ENCODE measurements at places on chromosomes 13 and 19.

DNA sequence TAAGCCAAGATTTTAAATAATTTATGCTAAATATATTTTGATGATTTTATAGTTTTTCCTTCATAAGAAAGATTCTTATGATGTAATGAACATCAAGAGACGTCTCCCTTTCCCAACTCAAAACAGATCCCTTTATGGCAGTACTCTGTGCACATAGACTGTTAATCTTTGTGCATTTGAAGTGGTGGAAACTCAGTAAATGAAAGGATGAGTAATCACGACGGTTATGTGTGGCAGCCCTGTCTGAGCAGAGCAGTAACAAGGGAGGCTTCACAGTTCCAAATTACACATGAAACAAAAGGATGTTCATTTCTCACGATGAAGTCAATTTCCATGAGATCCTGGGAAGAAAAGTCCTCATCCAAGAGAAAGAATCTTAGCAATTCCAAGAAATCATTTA, 498.1 kb downstream of the KLF5 start:
- no peak for DNase-seq

- DNase-seq = no peak
Measured at GRCh38 chr13:99987154-99988019, 5.8 kb downstream of the ZIC2 start.

- no peak for DNase-seq
Measured at GRCh38 chr13:40061466-40062450, 406.3 kb downstream of the COG6 start.

DNA sequence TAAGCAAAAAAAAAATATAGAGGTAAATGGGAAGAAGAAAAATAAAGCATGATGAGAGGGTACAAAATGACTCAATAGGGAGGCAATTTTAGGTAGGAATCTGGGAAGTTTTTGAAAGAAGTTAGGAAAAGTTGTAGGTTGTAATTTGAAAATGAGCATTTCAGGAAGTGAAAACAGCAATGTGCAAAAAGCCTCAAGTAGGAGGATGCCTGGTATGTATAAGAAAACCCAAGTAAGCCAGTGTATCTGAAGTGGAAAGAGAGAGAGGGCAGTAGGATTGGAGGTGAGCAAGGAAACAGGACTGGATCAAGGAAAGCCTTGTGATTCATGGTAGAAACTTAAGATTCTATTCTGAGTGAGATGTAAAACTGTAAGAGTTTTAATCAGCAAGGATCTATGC, 121.6 kb upstream of the SPRY2 start:
- DNase-seq = no peak

DNA sequence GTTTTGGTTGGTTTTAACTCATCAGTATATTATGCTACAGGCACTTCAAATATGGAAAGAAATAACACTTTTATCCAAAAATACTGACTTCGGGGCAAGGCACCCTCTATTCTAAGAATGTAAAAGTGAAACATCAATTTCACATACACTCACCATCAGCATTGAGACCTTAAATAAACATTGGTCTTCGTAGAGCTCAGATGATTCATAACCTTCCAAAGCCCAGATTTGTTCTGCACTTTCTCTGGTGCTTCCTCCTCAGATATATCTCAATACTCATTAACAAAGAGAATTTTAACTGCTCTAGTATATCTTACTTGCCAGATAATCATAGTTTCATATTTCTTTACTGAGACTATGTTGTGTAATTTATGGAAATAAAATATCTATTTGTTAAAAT, 794.3 kb downstream of the LIG4 start:
- no peak for DNase-seq

DNA sequence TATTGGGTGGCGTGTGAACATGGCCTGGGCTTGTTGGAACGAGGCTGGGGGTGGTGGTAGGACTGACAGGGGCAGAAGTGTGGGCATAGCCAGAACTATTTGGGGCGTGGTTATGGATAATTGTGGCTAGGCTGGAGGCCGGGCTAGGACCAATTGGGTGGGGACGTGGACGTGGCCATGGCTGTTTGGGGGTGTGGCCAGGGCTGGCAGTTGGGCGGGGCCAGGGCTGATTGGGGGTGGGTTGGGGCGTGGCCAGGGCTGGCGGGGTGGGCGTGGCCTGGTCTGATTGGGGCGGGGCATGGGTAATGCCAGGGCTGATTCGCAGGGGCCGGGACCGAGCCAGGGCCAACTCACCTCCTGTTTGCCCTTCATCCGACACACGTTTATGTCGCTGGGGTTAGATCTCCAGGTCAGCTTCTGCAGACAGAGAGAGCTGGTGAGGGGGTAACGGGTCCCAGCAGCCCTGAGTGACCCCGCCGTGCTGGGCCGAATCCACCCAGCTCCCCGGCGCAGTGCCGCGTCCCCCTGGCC, 2.8 kb downstream of the SEMA6B start:
- DNase-seq = peak; percentile 39

DNA sequence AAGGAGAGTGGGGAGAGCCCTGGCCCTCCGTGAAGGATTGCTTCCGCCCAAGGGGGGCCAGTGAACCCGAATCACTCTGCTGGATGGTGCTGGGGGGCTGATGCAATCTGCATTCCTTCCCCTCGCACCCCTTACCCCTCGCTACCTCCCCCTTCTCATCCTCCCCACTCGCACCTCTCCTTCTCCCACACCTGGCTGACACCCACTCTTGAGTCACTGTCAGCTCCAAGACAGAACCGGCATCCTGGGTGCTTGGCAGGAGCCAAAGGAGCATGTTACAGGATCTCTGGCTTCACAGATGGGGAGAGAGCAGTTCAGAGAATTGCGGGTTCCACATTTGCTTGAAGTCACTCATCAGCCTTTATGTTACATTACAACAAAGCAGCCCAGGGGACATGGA, 125.9 kb upstream of the GJB6 start:
- DNase-seq = no peak

- no peak for DNase-seq
Measured at GRCh38 chr13:23007426-23007825, 173.4 kb upstream of the SGCG start.

GRCh38 chr13:23763318-23763717, 125.9 kb downstream of the MIPEP start:
- no peak for DNase-seq

GRCh38 chr19:53910170-53910518, 1.1 kb downstream of the CACNG7 start:
- DNase-seq = no peak

- DNase-seq = no peak
Measured at GRCh38 chr13:32917504-32917903, 98.7 kb upstream of the KL start.

GRCh38 chr13:110297766-110298504, 9.0 kb downstream of the COL4A1 start:
- no peak for DNase-seq

GRCh38 chr13:97226788-97227627, 4.9 kb downstream of the MBNL2 start:
- peak; percentile 49 for DNase-seq

- no peak for DNase-seq
Measured at GRCh38 chr13:72820156-72820897, 38.4 kb downstream of the PIBF1 start.

- no peak for DNase-seq
Measured at GRCh38 chr13:44906230-44906629, 83.0 kb downstream of the NUFIP1 start.

DNA sequence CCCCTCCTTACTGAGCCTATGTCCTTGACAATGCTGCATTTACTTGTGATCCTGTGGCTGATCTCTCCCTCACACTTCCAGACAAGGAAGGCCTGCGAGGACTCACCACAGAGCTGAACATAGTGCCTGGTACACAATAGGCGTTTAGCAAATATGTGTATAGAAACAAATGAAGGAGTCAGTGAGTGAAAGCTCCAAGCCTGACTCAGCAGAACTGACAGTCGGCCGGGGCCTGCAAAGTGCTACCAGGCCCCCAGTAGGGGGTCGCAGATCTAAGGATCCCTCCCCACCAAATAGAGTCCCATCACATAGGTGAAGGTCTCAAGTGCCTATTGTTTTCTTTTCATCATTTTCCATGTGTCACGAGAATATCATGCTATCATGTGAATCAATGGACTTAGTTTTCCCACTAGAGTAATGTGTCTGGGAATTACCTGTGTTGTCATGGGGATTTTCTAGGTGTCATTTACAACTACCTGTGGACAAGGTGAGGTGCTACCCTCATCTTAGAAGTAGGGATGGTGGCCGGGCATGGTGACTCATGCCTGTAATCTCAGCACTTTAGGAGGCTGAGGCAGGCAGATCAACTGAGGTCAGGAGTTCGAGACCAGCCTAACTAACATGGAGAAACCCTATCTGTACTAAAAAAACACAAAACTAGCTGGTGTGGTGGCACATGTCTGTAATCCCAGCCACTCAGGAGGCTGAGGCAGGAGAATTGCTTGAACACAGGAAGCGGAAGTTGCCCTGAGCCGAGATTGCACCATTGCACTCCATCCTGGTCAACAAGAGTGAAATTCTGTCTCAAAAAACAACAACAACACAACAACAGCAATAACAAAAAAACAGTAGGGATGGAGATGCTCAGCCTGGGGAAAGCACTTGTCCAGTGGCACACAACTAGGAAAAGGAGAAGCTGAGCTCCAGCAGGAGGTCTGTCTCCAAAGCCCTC, 50.3 kb upstream of the CYP2A7 start:
- no peak for DNase-seq

DNA sequence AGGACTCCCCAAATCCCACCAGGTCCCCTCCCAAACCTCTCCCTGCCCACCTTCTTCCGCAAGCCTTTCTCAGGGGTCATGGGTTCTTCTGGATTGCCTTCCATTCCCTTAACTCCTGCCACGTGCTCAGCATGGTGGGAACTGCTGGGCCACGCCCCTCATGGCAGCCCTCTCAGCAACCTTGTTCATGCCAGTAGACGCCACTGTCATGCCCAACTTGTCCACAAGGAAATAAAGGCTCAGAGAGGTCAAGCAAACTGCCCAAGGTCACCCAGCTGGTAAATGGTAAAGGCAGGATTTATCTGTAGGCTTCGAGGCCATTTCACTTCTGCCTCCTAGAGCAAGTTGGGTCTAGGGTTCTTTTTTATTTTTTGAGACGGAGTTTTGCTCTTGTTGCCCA, 10.9 kb downstream of the PRAM1 start:
- no peak for DNase-seq

GRCh38 chr19:1810439-1811160, 1.5 kb downstream of the ATP8B3 start:
- DNase-seq = no peak
